ENCODE measurements at places on chromosomes 1 and 21.

DNA sequence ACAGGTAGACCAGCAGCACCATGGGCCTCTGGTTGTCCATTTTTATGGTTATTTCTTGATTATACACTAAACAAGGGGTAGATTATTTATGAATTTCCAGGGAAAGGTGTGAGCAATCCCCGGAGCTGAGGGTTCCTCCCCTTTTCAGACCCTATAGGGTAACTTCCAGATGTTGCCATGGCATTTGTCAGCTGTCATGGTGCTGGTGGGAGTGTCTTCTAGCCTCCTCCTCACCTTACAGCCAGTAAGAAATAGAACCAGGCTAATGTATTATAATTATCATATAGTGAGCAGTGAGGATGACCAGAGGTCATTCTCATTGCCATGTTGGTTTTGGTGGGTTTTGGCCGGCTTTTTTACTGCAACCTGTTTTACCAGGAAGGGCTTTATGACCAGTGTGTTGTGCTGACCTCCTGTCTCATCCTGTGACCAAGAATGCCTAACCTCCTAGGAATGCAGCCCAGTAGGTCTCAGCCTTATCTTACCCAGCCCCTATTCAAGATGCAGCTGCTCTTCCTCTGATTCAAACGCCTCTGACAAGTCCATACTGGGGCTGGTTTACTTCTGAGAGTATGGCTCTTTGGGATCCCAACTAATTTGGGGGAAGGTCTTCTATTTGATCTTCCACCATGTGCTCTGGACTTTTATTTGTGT, 13.5 kb upstream of the TINAGL1 start:
- DNase-seq = no peak

- no peak for DNase-seq
Measured at GRCh38 chr1:243213045-243213787, 41.9 kb downstream of the CEP170 start.

DNA sequence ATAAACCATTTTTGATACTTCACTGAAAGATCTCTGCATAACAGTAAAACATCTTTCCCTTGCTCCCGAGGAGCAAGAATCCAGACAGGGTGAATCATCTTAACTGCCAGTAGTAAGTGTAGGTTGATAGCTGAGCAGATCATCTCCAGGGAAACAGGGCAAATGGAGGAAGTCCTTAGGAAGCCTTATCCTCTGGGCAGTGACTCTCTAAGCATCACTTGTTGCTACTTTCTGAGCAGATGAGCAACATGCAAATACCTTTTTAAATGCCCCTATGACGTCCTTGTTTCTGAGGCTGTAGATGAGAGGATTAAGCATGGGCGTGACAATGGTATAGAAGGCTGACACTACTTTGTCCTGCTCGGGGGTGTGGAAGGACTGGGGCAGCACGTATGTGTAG, 8.9 kb downstream of the OR2T11 start:
- DNase-seq = no peak

DNA sequence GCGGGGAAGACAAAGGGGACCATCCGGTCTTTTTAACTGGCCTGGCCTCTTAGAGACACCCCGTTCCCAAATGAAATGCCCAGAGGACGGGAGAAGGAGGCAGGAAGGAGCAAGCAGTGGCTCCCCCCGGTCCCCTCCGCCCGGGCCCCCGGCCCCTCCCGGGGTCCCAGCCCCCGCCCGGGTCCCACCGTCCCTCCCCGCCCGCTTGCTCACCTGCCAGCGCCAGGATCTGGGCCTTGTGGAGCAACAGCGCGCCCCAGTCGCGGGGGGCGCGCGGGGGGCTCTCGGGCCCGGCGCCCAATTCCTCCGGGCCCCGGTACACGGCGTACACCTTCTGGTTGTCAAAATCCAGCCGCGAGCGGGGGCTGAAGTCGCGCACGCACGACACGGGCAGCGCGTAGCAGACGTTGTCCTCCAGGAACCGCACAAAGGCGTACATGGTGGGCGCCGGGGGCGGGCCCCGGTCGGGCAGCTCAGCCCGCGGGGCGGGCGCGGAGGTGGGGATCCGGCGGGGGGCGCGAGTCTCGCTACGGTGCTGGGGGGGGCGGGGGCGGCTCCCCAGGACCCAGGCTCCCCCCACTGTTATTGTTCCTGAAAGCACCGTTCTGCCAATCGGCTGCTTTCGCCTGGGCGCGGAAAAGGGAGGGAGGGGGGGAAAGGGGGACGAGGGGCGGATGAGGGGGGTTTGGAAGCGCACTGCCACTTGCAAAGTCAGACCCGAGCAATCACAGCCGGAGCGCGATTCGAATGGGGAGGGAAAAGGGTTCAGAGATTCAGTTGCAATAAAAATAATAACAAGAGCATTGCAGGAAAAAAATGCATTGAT, at the start of gene BEND5:
TSS of gene BEND5 (minus strand) at position 499 of the 826 bp plus-strand sequence. CDS start at position 439, 60 bp downstream.
- DNase-seq = peak; percentile 66

Data from anterior cingulate cortex (tissue), 58 donors.